ENCODE measurements at places on chromosomes 13 and 19.

- DNase-seq = no peak
These were observed 171.1 kb downstream of the KCTD12 start for GRCh38 chr13:76715075-76715474.

GRCh38 chr19:9796113-9796773, 22.6 kb downstream of the FBXL12 start:
- DNase-seq = peak; percentile 93

GRCh38 chr19:19405971-19406877, 749 bp downstream of the GATAD2A start:
- peak; percentile 54 for DNase-seq

DNA sequence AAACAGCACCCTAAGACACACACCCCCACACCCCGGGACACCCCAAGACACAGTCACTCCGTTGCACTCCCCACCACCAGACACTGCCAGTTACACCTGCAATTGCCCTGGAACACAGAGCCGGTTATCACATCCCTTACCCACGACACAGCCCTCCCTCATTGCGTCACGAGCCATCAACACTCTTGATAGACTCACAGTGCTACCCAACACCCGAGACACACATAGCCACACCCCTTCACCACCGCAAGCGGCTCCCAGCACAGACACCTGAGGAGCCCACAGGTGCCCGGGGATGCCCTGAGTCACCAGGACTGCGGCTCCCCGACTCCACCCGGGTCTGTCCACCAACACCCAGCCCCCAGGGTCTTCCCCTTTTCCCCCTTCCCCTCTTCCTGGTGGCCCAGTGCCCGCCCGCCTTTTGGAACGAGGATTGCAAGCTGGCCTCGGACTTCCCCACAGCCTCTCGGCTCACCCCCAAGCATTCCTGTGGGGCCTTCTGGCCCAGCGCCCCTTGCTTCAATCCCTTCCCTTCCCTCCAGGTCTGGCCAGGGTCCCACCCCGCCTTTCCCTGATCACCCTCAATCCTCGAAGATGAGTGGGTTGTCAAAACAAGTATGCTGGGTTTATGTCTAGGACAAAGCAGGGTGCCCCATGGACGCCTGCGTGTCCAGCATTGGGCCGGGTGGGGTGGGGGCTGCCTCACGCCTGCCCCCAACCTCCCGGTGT, 1.7 kb upstream of the PTGER1 start:
- DNase-seq = no peak

DNA sequence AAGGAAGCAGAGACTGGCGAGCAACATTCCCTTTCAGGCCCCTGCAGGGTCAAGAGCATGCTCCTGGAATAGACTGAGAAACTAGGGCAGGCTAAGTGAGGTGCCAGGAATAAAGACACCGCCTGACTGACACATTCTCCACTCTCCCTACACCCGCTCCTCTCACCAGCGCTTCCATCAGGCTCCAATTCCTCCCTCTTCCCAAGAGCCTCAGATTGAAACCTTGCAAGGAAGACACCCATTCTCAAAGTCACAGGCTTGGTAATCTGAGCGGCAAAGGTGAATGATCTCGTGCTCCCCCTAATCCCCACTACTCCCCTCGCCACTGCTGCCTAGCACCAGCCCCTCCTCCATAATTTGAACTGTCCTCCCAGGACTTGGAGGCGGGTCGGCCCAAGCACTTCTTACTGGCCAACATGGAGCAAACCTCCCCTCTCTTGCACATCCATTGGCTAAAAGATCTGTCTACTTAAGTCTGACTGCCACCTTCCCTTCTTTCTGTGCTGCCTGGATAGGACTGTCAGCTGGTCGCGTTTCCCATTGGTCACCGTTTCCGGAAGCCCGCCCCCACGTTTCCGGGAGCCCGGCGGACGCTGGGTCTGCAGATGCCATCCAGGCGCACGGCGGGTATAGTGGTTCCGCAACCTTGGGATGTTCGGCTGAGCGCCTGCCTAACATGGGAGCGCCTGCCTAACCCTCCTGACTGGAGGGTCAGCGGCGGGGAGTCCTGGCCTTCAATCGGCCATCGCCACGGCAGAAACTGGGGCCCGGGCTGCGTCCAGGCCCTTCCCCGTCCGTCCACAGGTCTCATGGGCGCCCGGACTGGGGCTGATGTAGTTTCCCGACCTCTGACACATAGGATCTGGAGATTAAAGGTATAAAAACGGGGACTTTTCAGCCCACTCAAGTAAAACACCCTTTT, 33.6 kb downstream of the ZNF383 start:
- peak; percentile 96 for DNase-seq

DNA sequence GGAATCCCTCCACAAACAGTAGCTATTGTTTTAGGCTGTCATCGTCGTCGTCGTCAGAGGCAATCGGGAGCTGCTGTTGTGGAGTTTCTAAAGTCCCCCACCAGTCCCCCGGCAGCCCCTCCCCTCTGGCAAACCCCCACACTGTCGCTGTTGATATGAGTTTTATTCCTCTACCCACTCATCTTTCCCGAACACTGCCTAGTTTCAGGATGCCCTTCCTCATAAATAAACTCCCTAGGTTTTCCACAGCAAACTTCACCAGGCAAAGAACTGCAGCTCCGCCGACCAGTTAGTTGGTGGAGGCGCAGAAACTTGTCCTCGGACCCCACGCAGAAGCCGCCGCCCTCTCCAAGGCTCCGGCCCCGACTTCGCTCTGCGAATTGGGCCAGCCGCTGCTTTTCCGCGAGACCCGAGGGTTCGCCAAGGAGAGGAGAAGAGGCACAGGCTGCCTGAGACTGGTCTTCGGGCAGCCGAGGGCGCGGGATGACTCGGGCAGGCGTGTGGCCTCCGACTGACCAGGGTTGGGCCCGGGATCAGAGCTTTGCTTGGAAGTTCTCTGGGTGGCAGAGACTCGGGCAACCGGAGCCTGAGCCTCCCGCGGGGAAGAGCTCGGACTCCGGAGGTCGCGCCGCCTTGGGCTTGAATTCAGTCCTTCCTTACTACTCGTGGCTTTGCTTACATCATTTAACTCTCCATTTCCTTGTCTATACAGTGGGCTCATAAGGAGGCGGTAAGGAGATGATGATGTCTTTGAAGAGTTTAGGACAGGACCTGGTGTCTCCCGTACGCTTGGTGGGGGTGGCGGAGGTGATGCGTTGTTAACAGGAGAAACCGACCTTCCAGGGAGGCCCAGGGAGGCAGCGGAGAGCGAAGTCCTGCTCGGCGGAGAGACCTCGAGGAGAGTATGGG, 7.9 kb downstream of the PDX1 start:
- DNase-seq = no peak
